ENCODE measurements at places on chromosomes 16 and 17. TPM values are rescaled to one million over a fixed set of nuclear protein-coding genes. Genes with fewer than 3 reads are reported as not detected.

GPS2 gene
- 42.7 TPM for total RNA-seq

ABCA5 gene
- 3.2 TPM for total RNA-seq

MIS12 gene
- total RNA-seq = 21.1 TPM

MMP2 gene
- 9.9 TPM for total RNA-seq
